ENCODE measurements at places on chromosomes 2 and 18. TPM values are rescaled to one million over a fixed set of nuclear protein-coding genes. Genes with fewer than 3 reads are reported as not detected.

DNA sequence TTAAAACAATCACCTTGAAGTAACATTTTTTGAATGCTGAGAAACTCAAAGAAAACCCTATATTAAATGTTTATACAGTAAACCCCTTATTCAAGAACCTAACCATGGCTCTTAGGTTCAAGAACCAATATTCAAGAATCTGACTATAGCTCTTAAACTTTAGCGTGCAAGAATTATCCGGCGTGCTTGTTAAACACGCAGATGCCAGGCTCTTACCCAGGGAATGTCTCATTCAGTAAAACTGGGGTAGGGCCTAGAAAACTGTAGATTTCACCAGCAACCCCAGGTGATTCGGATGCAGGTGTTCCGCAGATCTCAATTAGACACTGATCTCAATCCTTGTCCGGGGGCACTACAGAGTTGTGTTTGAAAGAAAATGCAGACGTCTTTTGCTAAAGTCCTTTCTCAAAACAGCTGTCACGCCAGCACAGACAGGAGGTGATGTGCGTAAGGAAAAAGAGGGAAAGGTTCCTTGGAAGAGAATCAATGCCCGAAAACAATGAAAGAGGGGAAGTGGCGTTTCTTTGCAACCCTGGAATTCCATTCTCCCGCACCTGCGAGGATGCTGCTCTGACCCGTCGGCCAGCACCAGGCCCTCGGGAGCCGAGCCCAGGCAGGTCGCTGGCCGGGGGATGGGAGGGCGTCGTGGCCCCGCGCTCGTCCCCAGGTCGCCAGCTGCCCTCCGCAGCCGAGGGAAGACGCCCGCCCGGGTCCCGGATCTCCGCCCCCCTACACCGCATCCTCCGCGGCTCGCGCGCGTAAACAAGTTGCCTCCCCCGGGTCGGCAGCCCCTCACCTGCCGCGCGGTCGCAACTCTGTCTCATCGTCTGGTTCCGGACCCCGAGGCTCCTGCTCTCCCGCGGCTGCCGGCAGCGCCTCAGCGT lies 851 bp downstream of the EIF2AK3 start:
- peak; percentile 67 for DNase-seq
- H3K4me1 ChIP-seq: peaks cover 21% of the 10 kb centered on the region
- H3K27ac ChIP-seq: peak overlapping the region; percentile 88
- H3K36me3 ChIP-seq: no peaks in the 10 kb centered on the region

DNA sequence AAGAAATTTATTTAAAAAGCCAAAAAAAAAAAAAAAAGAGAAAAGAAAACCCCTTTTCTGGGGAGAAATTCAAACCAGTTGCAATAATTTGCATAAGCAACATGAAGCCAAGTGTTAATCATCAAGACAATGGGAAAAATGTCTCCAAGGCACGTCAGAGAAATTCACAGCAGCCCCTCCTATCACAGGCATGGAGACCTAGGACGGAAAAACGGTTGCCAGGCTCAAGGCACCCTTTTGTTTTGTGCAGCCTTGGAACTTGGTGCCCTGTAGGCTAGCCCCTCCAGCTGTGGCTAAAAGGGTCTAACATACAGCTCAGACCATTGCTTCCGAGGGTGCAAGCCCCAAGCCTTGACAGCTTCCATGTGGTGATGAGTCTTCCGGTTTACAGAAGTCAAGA lies 509.2 kb upstream of the SOX11 start:
- H3K4me1 ChIP-seq: no peaks in the 10 kb centered on the region
- no peaks in the 10 kb centered on the region for H3K27me3 ChIP-seq
- H3K4me3 ChIP-seq: no peak overlapping the region

Gene CHST10
- total RNA-seq: 4.7 TPM

GRCh38 chr2:120842456-120843439 lies 107.1 kb downstream of the GLI2 start:
- no peak overlapping the region for H3K4me3 ChIP-seq
- no peaks in the 10 kb centered on the region for H3K36me3 ChIP-seq
- H3K4me1 ChIP-seq: no peaks in the 10 kb centered on the region
- H3K27me3 ChIP-seq: no peaks in the 10 kb centered on the region

DNA sequence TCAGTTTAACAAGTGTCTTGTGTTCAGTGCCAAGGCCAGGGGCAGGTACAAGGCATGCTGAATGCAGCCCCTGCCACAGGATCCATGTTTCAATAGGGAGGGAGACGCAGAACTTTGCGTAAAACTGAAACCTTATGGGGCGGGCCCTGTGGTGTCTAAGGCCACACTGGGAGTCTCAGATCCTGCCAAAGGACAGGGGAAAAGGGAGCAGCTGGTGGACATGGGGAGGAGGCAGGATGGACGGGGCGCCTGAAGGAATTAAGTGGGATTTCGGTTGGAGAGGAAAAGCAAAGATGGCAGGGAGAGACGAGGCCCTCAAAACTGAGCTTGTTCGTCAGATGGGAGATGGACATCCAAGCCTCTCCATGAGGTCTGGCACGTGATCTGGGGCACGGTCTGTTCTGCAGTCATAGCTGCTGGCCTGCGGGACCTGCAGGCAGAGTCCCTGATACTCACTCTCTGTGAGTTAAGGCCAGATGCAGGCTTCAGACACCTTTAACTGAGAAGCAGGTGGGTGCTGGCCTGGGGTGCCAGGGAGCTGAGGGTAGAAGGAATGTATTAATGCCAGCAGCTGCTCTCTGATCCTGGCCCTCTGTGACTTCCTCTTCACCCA lies 48.8 kb downstream of the TCF7L1 start:
- H3K36me3 ChIP-seq: no peaks in the 10 kb centered on the region
- no peak overlapping the region for H3K4me3 ChIP-seq
- no peaks in the 10 kb centered on the region for H3K4me1 ChIP-seq

Gene CDCA7
- 59.9 TPM for total RNA-seq
